ENCODE measurements at places on chromosomes 12 and 14.

DNA sequence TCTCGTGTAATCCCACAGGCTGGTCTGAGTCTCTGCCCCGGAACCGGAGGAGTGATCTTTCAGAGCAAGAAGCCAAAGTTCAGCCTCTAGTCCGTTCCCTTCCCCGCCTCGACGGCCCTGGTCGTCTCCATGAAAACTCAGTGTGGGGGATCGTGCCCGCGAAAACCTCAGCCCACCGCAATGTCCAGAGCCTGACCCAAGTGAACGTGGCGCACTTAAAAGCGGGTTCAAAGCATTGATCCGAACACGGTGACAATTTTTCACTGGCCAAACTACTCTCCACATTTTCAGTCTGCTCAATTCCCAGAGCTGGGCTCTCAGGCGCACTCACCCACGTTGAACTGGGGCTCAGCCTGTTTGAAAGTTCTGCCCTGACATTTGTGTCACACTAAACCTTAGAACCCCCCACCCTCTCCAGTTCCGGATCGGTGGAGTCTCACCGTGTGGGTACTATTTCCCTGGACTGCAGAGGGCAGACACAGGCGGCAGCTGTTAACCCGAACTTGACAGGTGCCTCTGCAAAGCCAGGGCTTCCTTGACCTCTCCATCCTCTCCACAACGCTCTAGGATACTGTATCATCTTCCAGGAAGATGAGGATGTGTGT is 886 bp upstream of the PRICKLE1 start:
- DNase-seq: no peak

DNA sequence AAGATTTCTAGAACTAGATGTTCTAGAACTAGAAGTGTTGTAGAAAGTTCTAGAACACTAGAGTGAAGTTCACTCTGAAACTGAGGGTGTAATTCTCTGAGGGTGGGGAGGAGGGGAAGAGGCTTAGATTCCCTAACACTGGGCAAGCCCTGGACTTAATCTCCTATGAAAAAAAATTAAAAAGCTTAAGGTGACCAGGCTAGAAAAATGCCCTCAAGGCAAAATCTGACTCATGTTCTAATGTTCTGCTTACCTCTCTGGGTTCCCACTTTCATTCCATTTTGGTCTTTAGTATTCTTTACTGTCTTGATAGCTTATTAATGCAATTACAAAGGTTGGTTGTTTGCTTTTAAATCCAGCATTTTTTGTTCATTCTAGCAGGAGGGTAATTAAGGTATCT is 101.5 kb downstream of the KICS2 start:
- no peak for DNase-seq

- DNase-seq: no peak
Observed at GRCh38 chr14:92747701-92748258, 647 bp downstream of the LGMN start.

- DNase-seq: no peak
Observed at GRCh38 chr14:66345986-66346385, 140.2 kb upstream of the CCDC196 start.

- DNase-seq: peak; percentile 31
Observed at GRCh38 chr14:89973234-89973823, 17.6 kb downstream of the TDP1 start.

- DNase-seq: no peak
Observed at GRCh38 chr12:20205854-20206253, 162.5 kb upstream of the PDE3A start.

DNA sequence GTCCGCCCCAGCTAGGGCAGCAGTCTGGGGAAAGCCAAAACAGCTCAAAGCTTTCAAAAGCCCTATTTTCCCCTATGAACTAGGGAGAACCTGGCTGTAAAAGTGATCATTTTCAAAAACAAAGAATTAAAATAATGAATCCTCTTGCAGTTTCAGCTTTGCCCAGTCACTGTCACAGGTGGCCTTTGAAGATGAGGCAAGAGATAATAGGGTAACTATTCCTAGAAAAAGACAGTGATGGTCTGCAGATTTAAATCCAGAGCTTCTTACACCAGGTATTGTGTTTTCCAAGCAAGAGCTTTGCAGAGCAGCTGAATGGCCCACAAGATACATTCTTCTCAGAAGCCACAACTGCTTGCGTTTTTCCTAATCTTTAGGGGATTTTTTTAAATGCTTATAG is 80.2 kb upstream of the NUDT4 start:
- DNase-seq: no peak

GRCh38 chr12:11822081-11822834 is 172.8 kb downstream of the ETV6 start:
- peak; percentile 47 for DNase-seq

GRCh38 chr14:97428808-97429440 is 631.7 kb downstream of the VRK1 start:
- DNase-seq: no peak

GRCh38 chr14:77106666-77107065 is 8.6 kb downstream of the CIPC start:
- no peak for DNase-seq

- DNase-seq: no peak
Observed at GRCh38 chr12:90947869-90948268, 7.1 kb downstream of the CCER1 start.

DNA sequence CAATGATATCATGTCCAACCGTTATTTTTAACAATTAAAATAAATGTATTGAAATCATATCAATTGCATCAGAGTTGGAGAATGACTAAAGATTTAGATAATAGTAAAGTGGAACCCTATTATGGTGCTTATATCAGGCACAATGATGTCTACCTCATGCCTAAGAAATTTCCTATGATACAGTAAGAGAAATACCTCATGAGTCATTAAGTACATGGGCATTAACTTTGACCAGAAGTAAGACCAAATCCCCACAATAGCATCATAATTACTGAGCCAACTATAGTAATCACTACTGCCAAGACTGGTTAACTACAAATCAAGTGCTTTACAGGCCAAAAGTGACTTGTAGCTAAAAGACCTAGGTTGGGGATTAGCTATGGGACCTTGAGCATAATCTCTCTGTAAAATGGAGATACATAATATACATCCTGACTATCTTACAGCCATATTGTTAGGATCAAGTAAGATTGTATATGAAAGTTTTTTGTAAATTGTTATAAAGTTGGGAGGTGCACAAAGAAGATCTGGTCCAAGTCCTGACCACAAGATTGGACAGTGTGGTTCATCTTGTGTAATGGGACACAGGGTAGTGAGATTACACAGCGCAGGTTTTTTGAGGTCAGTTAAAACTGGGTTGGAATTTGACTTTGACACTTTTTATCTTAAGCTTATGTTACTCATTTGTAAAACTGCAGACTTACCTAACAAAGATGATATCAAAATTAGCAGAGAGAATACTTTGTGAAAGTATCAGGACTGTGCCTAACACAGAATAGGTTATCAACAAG is 60.5 kb downstream of the ERGIC2 start:
- DNase-seq: no peak

DNA sequence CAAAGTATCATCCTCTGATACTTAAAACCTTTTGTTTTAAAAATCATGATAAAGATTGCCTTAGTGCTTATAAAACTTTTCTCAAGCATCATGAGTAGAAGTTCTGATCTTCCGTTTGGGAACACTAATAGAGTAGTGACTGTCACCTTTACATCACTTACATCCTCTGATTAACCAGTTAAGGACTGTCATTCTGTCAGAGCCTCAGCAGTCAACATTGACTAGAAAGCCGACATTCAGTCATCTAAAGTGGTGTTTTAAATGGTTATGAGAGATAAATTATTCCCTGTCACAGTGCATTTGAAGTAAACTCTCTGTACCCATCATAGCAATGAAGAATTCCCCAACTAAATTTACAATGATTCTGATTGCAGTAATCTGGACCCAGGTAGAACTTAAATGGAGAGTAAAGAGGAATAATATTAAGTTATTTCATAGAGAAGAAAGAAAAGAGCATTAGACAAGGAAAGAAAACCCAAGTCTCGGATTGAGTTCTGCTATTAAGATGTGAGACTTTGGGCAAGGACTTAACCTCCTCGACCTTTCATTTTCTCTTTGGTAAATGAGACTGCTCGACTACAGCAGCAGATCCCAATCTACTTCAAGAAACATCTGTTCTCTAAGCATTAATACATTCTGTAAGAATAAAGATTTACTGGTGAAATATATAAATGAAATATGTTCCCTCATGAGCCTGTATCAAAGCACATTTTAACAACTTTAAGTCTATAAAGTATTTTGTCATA is 563.9 kb upstream of the LMO3 start:
- DNase-seq: no peak

GRCh38 chr12:95653771-95654546 is 102.7 kb upstream of the USP44 start:
- DNase-seq: no peak

DNA sequence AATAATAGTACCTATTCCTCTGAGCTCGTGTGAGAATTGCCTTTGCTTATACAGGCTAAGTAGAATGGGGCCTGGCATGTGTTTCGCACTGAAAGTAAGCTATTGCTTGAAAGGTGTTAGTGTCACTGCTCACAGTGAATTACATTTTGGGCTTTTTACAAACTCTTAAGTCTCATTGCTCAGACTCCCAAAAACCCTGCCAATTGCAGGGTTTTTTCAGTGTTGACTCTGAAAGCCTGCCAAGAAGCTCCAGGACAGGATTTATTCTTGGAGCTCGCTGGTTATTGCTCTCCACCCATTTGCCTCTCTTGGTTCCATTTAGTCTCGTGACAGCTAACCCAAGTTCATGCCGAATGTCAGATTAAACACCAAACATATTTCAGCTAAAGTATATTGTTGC is 39.8 kb downstream of the NOPCHAP1 start:
- DNase-seq: no peak

DNA sequence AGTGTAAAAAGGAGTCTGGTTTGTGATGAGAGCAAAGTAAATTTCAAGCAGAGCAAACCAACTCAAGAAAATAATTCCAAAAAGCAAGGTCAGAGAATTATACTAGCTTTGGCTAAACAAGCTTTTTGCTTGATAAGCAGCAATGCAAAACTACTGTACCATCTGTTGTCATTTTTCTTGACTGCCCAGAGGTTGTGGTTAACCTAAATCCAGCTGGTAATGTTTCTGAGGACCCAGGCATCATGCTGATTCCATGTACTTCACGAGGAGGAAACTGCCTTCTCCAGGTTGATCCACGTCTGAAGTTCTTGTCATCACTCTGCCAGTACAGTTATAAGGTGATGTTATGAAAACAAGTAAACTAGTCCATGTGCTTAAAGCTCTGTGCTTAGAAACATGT is 185.2 kb downstream of the ACSS3 start:
- DNase-seq: no peak

DNA sequence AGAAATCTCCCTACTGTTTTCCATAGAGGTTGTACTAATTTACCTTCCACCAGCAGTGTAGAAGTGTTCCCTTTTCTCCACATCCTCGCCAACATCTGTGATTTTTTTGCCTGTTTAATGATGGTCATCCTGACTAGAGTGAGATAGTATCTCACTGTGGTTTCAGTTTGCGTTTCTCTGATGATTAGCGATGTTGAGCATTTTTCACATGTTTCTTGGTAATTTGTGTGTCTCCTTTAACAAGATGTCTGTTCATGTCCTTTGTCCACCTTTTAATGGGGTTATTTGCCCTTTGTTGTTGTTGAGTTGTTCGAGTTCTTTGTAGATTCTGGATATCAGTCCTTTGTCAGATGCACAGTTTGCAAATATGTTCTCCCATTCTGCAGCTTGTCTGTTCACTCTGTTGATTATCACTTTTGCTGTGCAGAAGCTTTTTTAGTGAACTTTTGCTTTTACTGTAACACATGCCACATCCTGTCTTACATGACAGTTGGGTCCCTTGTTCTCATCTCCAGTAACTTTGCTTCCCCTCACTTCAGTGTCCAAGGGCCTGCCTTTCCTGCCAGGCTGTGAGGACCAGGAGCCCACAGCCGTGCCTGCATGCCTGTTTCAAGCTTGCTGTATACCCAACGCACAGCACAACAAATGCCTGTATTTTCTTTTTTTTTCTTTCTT is 64.9 kb downstream of the SPRING1 start:
- DNase-seq: no peak

DNA sequence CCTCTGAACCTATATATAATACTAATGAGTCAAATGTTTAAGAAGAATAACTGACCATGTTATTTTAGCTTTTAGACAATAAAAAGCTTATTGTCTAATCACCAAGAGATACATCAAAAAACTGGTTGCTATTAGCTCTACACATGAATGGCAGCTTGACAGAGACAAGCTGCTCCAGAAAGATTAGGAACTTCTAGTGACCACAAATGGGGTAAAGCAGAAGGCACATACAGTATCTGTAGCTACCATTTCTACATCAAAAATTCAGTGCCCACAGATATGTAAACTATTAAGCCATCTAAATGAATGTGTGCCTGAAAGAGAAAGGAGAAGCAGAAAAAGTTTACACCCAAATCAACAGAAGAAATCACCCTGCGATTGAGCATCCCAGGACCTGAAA is 2.4 kb downstream of the AREL1 start:
- no peak for DNase-seq

- DNase-seq: no peak
Observed at GRCh38 chr12:63935361-63935760, 90.9 kb downstream of the SRGAP1 start.

GRCh38 chr12:19220852-19221466 is 91.4 kb downstream of the PLEKHA5 start:
- no peak for DNase-seq

GRCh38 chr12:115140981-115141655 is 457.1 kb upstream of the TBX3 start:
- no peak for DNase-seq

DNA sequence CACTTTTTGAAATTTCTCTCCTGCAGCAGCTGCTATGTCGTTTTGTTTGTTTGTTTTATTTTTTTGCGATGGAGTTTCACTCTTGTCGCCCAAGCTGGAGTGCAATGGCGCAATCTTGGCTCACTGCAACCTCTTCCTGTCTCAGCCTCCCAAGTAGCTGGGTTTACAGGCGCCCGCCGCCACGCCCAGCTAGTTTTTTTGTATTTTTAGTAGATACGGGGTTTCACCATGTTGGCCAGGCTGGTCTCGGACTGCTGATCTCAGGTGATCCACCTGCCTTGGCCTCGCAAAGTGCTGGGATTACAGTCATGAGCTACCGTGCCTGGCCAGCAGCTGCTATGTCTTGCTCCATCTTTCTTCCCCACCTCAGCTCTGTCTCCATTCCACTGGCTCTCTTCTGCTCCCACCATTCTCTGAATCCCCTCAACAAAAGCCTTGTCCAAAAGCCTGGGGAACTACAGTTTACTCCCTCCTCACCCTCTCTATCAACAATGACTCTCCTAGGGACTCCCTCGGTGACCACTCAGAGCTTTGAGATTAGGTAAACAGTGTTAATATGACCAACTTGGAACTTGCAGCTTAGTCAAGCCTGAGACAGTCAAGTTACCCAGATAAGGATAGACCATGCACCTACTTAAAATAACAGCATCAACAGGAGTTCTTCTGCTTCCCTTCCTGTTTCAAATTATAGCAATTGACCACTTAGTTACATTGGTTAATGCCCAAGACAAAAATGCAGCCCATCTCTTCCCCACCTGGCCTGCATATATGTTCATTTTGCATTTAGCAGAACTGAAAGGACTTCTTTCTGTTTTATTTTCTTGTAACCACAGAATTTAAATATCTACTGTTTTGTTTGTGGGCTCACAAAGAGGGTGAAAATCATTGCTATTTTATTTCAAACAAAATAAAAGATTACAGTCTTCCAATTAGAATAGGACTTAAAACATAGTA is 189.0 kb upstream of the AMIGO2 start:
- no peak for DNase-seq

GRCh38 chr14:60134702-60135101 is 30.5 kb downstream of the DHRS7 start:
- no peak for DNase-seq
